ENCODE measurements at places on chromosomes 6 and 20.

- no peak for DNase-seq
Measured at GRCh38 chr20:46270977-46271744, 37.1 kb downstream of the CDH22 start.

DNA sequence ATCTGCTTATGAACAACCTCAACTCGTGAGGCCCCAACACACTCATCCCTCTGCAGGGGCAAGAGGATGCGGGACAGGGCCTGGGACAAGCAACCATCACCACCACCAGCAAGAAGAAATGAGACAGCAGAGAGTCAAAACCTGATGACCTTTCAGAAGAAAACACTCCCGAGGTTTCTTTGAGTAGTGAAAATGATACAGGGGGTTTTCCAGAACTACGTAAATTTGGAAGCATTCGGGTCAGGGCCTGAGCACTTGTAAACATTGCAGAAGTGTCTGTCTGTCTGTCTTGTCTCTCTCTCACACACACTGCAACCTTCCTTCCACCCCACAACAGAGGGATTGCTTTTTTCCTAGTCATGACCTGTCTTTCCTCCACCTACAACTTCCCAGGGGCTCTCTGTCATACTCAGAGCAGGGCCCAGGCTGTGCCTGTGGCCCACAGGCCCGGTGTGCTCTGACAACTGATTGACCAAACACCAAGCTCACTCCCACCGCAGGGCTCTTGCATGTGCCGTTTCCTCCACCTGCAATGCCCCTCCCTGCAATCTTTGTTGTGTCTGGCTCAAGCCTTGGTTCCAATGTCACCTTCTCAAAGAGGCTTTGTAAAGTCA is 90.9 kb downstream of the BMP7 start:
- DNase-seq: no peak

DNA sequence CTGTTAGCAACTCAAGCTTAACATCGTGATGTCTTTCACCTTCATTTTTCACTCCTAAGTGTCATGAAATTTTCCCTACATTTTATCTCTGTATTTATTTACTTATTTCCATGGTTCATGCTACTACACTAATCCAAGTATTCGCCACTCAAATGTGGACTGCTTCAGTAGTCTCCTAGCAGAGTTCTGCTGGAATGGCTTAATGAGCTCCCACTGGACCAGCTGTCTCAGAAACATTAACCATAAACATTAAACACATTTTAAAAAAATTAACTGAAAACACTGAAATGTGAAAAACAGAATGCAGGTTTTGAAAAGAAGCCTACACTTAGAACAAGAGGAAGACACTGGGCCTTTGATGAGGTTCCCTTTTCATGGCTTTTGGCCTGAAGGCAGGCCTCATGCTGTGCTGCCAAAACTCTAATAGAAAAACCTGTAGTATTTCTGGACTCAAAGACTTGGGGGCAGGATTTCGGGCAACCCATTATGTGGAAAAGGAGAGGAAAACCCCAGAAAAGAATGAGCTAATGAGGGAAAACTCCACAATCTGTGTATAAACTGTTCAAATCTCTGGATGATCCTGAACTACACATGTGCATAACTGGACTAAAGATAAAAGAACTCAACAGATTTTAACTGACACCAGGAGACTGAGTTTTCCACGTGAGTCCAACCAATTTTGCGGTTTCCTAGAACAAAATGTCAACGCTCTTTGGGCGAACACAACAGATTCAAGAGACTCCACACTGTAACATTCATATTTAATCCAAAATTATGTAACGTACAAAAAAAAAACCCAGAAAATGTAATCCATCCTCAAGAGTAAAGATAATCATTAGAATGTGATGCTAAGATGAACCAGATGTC is 33.0 kb downstream of the SAMD3 start:
- DNase-seq: no peak

- no peak for DNase-seq
Measured at GRCh38 chr6:90610751-90611542, 24.1 kb upstream of the MAP3K7 start.

DNA sequence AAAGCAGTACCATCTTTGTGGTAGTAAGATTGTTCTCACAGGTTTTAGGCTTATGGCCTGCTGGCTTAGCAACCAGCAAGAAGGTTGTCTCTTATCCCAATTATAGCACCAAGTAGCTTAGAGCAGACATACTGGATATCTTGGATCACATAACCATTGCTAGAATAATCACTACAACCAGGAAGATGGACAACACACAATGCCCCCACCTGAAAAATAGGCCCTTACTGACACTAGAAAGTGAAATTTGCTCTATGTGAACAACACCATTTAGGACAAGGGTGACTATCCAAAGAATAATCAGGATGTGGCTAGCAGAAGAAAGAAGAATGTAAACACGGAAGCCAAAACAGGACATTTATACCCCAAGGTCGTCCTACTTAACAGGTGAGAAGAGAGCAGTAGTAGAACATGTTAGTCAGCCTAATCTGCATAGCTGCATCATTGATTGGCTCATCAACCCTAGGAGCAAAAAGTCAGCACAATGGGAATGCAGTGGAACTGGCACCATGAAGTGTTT is 172.7 kb upstream of the MARCKS start:
- no peak for DNase-seq

- DNase-seq: no peak
Measured at GRCh38 chr20:63898882-63899558, 4.1 kb downstream of the DNAJC5 start.

DNA sequence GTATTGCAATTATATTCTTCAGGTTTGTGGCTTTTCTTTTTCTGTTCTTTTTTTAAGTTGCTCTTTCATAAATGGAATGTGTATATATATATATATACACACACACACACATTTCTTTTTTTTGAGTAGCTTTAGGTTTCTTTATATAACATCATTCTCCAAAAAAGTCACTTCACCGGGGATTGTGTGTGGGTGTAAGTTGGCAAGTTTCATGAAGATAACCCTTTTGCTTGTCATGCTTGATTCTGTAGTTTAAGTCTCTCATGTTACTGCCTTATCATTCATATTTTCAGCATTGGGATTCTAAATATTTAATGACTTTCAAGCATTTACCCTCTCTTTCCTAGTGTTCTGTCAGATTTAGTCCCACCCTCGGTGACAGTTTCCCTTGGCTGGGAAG is 181.0 kb downstream of the FARS2 start:
- DNase-seq: no peak

DNA sequence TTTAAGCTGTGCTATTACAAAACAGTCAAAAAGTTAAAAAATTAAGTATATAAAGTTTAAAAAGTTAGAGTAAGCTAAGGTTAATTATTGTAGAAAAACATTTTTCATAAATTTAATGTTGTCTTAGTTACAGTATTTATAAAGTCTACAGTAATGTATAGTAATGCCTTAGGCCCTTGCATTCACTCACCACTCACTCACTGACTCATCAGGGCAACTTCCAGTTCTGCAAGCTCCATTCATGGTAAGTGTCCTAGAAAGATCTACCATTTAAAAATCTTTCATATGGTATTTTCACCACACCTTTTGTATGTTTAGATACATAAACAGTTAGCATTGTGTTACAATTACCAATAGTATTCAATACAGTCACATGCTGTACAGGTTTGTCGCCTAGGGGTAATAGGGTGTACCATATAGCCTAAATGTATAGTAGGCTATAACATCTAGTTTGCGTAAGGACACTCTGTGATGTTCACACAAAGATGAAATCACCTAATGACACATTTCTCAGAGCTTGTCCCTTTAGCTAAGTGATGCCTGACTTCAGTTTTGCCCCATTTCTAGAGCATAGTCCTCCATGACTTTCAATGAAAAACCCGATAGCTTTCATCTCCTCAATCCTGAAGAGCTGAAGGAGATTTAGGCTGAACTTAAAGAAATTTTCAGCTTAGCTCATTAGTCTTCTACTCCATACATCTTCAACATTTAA is 14.9 kb upstream of the HLA-DRA start:
- no peak for DNase-seq

DNA sequence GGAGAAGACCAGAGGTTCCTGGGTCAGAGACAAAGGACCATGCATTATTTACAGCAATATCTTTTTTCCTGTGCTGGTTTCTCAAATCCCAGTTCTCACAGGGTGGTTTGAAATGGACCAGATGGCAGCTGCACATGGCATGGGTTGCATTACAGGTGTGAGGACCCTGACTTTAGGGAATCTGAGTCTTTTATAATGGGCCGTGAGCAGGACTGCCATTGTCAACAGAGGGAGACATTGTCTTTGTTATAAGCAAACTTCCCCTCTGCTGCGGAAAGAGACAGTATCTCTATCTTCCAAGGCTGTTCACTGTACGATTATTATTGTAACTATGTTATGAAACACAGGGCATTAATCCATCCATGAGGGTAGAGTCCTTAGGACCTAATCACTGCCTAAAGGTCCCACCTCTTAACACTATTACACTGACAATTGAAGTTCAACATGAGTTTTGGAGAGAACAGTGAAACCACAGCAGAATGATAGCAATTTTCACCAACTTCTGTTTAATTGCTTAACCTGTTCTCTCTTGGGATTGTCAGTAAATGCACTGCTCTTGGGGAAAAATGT is 156.1 kb upstream of the AGPAT4 start:
- no peak for DNase-seq

- DNase-seq: no peak
Measured at GRCh38 chr6:161750686-161751085, 476.8 kb upstream of the AGPAT4 start.

- no peak for DNase-seq
Measured at GRCh38 chr6:104940893-104941728, 15.8 kb upstream of the LIN28B start.

DNA sequence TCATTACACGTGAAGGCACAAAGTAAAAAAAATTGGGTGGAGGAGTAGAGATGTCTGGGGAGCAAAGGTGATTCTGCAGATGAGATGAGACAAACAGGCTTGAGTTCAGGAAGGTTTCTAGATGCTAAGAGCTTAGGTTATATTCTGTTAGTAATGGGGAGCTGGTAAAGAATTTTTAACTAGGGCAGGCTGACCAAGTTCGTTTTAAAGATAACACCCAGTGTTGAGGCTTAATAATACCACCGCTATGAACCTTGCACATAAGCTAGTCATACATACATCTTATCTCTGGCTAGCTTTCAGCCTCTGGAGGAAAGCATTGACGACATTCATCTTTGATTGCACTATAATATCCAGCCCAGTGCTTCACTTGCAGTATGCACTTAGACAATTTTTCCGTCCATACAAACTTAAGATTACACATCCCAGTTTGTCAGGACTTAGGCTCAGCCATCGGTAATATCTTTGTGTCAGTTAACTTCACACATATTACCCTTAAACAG is 12.1 kb downstream of the NHSL1 start:
- DNase-seq: no peak

GRCh38 chr6:118808793-118809638 is 84.9 kb upstream of the ASF1A start:
- DNase-seq: no peak

GRCh38 chr6:81326881-81327561 is 425.5 kb downstream of the TENT5A start:
- DNase-seq: no peak

DNA sequence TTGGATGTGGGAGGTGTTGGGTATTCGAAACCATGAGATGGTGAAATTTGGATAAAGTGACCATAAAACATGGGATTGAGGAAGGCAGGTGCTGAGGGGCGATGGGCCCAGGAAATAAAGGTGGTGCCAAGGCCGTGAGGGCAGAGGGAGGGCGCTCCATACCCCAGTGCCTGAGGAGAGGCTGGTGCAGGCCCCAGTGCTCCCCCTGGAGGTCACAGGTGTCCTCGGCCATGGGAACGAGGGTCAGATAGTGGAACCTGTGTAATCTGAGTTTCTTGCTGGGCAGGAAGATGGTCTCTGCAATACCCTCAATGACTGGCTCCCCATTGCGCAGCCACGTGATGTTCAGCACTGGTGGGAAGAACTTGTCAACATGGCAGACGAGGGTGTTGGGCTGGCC is 16.2 kb downstream of the HLA-DPB1 start:
- peak; percentile 16 for DNase-seq

DNA sequence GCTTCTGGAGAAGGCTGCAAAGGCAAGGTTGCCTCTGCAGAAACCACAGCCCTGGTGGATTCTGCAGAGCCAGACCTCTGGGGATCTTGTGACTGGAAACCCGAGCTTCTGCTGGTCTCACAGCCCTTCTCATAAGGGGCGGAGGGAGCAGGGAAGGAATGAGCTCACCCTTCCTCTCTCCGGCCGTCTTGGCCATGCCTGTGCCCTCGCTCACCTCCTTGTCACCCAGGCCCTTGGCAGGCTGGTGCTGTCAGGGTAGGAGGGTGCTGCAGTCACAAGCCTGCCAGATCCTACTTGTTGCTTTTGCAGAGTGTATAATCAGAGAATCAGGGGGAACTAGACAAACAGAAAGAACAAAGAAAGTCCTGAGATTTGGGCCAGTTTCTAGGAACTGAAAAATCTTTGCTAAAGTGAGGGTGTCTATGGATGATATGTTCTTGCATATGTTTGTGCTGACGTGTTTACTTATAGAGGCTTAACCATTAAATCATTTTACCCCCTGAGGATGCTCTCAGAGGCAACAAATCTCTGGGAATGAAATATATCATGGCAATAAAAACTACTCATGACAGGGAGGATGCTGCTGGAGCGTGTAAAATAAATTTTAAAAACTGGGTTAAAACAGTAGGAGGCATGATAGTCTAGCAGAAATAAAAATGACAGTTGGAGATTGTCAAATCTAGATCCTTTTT is 244.9 kb upstream of the SOX4 start:
- DNase-seq: no peak

DNA sequence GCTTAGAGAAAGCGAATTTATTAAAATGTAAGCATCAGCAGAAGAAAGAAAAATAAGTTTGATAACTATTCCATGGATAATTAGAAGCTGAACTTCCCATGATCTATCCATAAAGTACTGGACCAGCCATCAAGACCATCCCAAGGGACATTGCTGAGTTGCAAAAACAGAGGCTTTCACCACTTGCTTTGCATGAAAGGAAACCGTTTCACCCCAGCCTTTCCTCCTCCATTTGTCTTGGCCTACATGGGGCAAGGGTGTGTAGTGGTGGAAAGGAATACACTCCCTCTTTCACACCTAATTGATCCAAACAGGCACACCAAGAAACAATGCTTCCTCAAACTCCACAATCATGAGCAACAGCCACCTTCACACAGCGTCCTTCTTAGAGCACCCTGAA is 10.4 kb downstream of the HIVEP2 start:
- DNase-seq: no peak

DNA sequence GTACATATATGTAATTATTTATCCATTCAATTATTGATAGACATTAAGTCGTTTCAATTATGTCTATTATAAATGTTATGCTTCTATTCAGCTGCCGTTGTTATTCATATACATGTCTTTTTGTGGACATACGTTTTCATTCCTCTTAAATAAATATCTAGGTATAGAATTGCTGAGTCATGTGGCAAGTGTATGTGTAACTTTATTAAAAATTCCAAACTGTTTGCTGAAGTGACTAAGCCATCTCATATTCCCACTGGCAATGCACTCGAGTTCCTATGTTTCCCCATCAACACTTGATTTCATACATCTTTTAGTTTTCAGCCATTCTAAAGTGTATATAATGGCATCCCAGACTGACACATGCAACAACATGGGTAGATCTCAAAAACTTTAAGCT is 739.7 kb upstream of the POU3F2 start:
- no peak for DNase-seq

All from stimulated activated CD8-positive, alpha-beta memory T cell treated with anti-CD3 and anti-CD28 coated beads, Interleukin-15, amount 100 ng/mL, for 4 hours (primary cell).